ENCODE measurements at places on chromosomes 11 and 22. TPM values are rescaled to one million over a fixed set of nuclear protein-coding genes. Genes with fewer than 3 reads are reported as not detected.

Gene DDIAS
- total RNA-seq: 2.6 TPM

Gene PATE4
- total RNA-seq: not detected

Gene LARGE1
- 12.2 TPM for total RNA-seq

Gene OR2D2
- total RNA-seq: 0.78 TPM

Gene OSM
- not detected for total RNA-seq

Gene OR51F2
- total RNA-seq: not detected

All from articular chondrocyte of knee joint (primary cell).